DMS 273 treated with DMSO at 0.1 percent for 48 hours (cell line): ENCODE measurements at places on chromosomes 1 and 21.

GRCh38 chr1:55141295-55141893, 73.8 kb downstream of the USP24 start:
- no peak for DNase-seq

- DNase-seq, result no peak
Observed at GRCh38 chr1:201513498-201514243, 6.7 kb upstream of the CSRP1 start.

GRCh38 chr21:41164981-41165655, 2.8 kb upstream of the BACE2 start:
- DNase-seq, result no peak

DNA sequence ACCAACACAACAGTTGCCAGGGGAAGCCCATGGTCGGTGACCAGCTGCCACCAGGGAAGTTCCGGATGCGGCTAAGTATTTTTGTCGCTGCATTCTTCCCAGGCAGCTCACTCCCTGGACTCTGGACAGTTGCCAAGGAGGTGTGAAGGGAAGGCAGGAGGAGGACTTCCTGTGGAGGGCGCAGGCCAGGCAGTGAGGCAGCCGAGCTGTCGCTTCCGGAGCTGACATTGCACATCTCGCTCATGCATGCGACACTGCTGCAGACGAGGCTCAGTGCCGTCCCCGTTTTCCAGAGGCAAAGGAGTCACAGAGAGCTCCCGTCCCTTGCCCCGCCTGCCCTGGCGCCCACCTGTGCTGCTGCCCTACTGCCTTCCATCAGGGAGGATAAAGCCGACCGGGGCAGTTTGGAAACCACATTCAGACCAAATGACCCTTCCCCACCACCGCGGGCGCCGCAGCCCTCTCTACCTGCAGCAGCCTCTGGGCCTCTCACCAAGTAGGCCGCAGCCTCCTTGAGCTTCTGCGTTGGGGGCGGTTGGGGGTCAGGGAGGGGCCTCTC, 81.4 kb downstream of the NENF start:
- no peak for DNase-seq

DNA sequence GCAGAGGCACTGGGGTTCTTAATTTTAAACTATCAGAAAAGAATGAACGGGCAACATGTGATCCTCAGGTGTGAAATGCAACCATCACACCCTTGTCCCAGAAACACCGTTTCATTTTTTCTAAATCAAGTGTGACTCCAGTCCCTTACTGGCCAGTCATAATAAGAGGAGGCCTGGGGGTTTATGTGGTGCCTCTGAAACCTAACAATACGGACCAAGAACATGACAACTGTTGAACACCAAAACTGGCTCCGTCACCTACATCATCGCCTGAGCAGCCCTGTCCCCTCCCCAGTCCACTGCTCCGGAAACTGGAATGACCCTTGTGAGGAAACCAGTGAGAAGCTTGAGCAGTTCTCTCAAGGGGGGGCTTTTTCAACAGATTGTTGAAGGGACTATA, 55.9 kb upstream of the KIF26B start:
- DNase-seq, result no peak

DNA sequence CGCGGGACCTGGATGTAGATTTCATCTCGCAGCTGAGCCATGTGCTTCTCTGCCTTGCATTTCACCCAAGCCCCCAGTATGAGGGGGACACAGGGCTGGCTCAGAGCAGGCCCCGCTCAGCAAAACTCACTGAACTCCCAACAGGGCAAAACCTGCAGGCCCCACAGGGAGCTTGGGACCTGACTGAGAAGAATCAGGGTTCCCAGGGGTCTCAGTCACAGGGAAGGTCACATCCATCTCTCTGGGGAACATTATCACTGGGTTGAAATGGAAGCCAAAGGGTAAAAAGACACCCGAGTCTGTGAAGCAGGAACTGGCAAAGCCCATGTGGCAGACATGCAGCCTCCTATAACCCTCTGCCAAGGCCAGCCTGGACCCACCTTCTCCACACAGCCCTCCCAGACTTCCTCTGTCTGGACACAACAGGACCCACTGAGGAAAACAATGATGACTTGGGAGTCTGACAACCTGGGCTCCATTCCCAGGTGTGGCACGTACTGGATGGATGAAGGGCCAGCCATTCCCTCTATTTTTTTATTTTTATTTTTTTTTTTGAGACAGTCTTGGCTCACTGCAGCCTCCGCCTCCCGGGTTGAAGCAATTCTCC, 11.7 kb downstream of the HSPG2 start:
- DNase-seq, result no peak

- no peak for DNase-seq
Observed at GRCh38 chr21:43834146-43834905, 30.7 kb upstream of the AGPAT3 start.

GRCh38 chr1:26162220-26162709, 3.4 kb downstream of the FAM110D start:
- DNase-seq, result no peak

DNA sequence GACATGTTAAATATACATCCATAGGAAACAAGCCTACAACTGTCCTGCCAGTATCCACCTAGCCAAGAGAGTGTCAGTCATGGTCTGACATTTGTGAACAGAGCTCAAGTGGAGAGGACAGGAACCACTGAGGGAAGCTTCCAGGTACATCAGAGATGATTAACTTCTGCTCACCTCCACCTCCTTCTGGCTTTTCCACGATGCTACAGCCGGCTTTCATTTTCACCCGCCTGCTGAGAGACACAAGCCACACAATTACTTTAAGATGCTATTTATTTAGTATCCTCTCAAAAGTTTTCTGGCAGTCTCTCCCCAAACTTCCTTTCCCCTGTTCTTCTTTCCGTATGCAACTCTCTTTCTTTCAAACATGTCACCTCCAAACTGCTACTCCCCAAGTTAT, 2.1 kb downstream of the ETV3 start:
- no peak for DNase-seq

DNA sequence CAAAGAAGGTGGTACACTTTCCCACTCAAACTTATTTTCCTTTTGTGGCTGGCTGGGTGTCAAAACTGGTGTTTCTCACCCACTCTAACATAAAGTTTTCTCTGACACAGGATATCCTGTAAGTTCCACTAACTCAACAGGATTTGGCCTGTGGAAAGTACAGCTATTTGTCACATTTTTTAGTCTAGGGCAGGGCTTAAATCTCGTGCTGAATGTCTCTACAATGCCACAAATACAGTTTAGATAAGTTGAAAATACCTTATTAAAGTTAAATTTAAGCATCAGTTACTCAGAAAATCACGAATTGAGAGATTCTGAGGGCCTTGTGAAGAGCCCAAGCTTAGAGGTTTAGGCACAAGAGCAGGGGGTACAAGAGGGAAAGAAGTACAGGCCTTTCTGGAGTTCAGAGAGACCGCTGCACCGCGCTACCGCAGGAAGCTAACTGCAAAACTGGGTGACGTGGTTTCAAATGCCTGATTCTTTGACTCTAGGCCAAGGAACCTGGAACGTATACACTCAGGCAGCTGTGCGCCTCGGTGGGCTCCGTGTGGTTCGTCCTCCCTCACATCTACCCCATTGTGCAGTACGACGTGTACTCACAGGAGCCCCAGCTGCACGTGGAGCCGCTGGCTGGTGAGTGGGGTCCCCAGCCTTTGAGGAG, 23.4 kb upstream of the PWP2 start:
- no peak for DNase-seq

GRCh38 chr1:111225717-111226400, 1.7 kb upstream of the CHI3L2 start:
- DNase-seq, result no peak

- DNase-seq, result no peak
Observed at GRCh38 chr1:157469752-157470675, 82.3 kb downstream of the FCRL5 start.

DNA sequence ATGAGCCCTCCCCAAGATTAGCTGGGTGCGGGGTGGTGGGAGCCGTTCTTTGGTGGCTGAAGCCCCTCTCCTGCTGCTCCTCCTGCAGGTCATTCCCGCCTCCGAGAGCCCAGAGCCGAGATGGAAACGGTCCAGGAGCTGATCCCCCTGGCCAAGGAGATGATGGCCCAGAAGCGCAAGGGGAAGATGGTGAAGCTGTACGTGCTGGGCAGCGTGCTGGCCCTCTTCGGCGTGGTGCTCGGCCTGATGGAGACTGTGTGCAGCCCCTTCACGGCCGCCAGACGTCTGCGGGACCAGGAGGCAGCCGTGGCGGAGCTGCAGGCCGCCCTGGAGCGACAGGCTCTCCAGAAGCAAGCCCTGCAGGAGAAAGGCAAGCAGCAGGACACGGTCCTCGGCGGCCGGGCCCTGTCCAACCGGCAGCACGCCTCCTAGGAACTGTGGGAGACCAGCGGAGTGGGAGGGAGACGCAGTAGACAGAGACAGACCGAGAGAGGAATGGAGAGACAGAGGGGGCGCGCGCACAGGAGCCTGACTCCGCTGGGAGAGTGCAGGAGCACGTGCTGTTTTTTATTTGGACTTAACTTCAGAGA, 448 bp downstream of the G0S2 start:
- DNase-seq, result no peak

- DNase-seq, result no peak
Observed at GRCh38 chr1:203506858-203507626, 13.1 kb downstream of the OPTC start.

- DNase-seq, result no peak
Observed at GRCh38 chr21:24171736-24172135, 1435.5 kb downstream of the MRPL39 start.

DNA sequence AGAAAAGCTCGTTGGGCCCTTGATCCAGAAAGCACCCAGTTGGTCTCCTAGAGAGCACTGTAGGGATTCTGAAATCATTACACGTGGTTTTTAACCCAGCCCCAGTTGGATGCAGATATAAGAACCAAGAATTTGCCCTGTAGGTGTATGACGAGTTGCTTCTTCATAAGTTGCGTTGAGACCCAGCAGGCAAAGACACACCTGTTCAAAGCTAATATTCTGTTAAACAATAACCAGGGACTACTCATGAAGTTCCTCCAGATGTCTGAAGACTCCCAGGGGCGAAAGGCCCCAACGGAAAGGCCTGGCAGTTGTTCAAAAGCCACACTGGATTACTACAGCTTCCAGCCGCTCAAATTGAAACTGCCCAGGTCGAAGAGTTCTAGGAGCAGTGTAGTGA, 88.6 kb upstream of the HNRNPU start:
- DNase-seq, result no peak

- DNase-seq, result no peak
Observed at GRCh38 chr1:85911742-85912141, 203.5 kb upstream of the ZNHIT6 start.

- DNase-seq, result no peak
Observed at GRCh38 chr1:40258445-40258769, 371 bp downstream of the ZMPSTE24 start.

DNA sequence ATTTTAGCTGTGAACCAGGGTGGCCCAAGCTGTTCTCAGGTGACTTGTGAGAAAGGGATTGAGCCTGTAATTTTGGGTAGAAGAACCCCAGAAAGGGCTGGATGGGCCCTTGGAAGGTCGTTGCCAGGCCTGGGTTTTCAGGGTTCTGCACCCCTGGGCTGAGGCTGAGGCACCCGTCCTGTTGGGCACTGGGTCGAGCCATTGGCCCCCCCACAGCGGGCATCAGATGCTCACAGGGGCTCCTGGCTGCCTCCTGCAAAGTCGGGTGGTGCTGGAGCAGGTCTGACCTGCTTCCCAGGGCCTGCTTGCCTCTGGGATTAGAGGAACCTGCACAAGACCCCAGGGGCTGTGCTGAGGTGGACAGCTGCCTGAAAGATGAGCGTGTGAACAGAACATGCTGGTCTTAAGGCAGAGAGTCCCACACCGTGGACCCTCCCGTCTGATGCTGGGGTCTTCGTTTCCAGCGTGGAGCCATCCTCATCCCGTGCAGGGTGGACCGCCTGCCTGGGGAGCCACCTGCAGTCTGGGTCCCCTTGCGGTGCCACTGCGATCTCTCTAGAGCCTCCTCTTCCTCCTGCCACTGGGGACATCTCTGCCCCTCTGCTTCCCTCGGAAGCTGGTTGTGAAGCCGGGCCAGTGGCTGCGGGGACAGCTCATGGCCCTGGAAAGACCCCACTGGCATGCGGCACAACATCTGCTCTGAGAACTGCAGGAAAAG, 1.7 kb upstream of the TRPM2 start:
- DNase-seq, result no peak

- DNase-seq, result no peak
Observed at GRCh38 chr1:154813846-154814505, 56.1 kb downstream of the KCNN3 start.

DNA sequence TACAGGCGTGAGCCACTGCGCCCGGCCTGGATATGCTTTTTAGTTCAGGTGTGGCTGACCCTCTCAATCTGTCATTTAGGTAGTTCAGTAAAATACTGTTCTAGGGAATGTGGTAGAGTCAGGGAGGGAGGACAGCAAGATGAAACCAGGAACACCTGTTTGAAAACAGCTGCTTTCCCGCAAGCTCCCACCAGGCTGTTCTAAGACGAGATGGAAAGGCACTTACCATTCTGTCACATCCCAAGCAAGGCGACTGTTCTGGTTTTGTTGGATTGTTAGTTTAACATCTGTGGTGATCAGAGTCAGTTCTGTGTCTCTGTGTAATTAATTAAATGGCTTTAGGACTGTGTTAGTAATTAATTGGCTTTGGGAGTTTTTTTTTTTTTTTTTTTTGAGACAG, 2.9 kb downstream of the CHAF1B start:
- no peak for DNase-seq

DNA sequence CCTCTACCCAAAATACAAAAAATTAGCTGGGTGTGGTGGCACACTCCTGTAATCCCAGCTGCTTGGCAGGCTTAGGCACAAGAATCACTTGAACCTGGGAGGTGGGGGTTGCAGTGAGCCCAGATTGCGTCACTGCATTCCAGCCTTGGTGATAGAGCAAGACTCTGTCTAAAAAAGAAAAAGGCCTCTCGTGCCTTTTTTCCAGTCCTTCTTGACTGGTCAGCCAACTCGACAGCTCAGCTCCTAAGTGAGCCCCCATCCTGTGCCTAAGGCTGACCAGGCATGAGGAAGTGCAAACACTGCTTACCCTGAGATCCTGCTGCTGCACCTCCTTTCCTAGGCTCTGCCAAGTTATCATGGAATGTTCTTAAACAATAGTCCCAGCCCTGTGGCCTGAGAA, 10.1 kb upstream of the PROK1 start:
- no peak for DNase-seq

DNA sequence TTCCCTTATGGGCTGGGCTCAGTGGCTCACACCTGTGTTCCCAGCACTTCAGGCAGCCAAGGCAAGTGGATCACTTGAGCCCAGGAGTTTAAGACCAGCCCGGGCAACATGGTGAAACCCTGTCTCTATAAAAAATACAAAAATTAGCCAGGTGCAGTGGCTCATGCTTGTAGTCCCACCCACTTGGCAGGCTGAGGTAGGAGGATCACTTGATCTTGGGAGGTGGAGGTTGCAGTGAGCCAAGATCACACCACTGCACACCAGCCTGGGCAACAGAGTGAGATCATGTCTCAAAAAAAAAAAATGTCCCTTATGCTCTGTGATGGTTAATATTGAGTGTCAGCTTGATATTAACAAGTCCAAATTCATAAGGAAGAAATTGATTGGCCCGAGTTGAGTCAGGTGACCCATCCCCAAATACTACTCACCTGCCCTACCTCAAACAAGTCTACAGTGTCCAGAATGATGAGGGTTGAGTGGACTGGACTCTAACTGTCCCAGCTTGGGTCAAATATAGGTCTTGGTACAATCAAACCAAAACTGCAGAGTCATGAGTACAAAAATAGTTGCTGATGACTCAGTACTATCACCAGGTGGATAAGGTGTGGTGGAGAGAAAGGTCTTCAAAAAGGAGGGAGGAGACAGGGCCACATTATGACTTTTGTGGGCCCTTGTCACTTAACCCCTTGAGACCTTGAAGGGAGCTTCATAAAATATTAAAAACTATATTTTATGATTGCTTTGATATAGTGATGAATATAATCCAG, 161.0 kb downstream of the ZNF326 start:
- no peak for DNase-seq

- DNase-seq, result no peak
Observed at GRCh38 chr1:67801903-67802302, 31.4 kb downstream of the GNG12 start.
